Activated T-helper 1 cell treated with Interleukin-2 at 50 U/mL for 16 hours (primary cell): ENCODE measurements at places on chromosomes 3 and 15.

DNA sequence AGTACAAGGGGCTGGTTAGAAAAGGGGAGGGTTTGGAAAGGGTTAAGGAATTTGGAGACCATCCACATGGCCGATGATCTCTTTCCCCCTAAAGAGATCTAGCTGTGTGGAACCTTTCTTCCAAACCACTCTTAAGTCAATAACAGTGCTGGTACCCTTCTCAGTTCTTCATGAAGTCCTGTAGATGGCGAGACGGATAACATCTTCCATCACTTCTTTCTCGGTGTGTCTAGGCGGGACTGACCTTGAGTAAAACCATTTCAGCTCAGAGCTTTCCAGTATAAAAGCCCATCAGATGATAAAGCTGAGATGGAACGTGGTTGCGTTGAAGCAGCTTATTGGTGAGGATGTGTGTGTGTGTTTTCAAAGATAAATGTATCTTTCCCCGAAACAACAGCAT, 151.5 kb upstream of the BHLHE40 start:
- no peak for DNase-seq

GRCh38 chr3:35322070-35322469, 317.3 kb upstream of the ARPP21 start:
- no peak for DNase-seq

DNA sequence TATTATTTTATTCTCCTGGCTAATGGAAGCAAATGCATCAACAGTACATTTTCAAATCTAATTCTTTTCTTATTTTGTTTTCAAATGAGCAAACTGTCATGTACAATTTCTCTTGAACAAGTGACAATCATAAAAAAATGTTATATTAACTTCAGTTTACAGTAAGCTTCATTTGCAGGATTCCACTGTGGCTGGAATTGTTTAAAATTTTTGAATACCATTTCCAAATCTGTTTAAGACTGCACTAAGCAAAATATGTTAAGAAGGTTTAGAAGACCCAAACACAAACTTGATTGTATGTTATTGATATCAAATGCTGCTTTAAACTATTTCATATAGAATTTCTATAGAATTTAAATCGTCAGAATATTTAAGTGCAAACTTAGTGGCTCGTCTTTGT, 92.8 kb downstream of the ZNF280D start:
- no peak for DNase-seq

DNA sequence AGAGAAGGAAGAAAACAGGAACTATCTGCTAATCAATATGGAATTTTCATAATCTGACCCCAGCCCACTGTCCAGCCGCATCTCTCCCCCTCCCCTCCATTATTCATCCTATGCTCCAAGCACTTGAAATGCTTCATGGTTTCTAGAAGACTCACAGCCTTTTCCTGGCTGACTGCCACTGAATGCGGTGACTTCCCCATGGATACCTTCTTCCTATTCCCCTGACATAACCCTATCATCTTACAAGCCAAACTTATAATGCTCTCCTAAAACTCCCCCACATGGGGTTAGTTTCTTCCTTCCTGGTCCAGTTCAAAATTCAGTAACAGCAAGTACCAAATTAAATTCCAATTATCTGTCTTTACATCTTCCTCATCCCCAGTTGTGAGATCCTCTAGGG, 31.2 kb upstream of the PTX3 start:
- DNase-seq, result no peak

DNA sequence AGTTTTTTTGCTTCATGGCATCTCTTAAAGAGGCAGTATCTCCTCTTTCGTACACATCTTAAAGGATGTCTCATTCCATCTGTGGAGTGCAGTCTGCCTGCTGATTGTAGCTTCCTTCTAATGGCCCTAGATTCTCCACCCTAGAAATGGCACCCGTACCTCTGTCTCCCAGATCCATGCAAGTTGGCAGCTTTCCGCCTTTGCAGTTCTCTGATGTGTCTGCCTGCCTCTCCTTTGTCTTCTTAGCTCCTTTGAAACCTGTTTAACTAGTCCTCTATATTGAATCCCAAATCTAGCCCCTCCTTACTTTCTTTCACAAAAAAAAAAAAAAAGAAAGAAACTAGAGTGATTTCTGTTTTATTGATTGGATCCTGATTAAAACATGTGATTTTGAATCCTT, 1025.0 kb downstream of the ZPLD1 start:
- no peak for DNase-seq

DNA sequence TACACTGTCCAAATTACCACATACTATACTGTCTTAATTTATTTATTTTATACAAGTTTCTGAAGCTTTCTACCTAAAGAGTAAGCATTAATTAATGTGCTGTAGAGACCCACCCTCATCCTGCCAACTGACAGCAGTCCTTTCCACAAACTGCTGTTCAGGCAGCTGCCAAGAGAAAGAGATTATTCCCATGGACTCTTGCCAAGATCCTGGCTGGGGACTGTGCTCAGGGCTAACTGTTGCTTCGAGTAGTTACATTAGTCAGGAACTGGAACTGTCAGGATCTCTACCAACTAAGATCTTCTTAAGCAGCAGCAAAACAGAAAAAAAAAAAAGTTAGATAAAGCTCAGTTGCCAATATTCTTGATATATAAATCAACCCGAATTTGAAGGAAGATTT, 398.8 kb downstream of the MECOM start:
- no peak for DNase-seq

- no peak for DNase-seq
Observed at GRCh38 chr3:193132964-193133363, 108.1 kb upstream of the PLAAT1 start.

- no peak for DNase-seq
Observed at GRCh38 chr15:27826411-27826810, 272.7 kb downstream of the OCA2 start.

DNA sequence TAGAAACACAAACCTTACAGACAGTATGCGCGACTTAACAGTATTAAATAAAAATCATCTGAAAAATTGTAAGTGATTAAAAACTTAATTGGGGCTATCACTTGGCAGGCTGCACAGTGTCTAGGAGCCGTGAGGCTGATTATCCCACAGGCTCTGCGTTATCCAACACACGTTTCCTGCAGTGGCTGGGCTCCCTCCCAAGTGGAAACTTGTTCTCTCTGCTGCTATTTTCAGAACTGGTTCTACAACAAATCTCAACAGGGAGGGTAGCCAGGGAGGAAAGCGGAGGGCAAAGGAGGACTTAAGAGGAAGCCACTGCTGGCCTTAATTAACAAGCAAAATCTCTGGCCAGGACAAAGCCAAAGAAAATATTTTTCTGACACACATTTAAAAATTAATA, 555.2 kb downstream of the MAGI1 start:
- no peak for DNase-seq

- no peak for DNase-seq
Observed at GRCh38 chr3:10518506-10519150, 13.2 kb upstream of the ATP2B2 start.

DNA sequence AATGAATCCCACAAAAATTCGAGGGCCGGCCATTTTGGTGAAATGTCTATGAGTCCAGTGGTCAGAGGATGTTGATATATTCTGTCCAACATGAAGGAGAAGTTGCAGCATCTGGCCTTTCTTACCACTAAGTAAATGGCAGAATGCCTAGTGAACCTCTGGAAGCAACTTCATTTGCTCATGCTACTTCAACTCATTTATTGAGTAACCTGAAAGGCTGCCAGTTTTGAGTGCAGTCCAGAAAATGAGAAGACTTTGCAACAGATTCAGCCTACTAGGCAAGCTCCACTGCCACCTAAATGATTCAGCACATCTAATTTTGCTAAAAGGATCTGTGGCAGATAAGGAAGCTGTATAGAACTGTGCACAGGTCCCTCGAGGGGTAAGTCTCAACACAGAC, 265.0 kb downstream of the OPA1 start:
- DNase-seq, result no peak

DNA sequence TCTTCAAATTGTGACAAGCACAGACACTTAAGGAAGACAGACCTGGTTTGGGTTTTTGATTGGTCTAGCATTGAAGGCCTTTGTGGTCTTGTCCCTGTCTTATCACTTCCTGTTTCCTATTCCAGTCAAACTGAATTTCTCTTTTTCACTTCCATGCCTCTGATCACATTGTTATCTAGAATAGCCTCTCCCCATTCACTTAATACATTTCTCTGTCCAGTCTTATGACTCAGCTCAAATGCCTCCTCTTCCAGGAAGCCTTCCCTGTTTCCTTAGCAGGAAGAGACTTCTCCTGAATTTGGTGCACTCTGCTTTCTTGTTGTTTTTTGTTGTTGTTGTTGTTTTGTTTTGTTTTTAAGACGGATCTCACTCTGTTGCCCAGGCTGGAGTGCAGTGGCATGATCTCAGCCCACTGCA, 45.5 kb downstream of the LIMD1 start:
- no peak for DNase-seq

GRCh38 chr3:155032918-155033317, 47.2 kb upstream of the MME start:
- no peak for DNase-seq

DNA sequence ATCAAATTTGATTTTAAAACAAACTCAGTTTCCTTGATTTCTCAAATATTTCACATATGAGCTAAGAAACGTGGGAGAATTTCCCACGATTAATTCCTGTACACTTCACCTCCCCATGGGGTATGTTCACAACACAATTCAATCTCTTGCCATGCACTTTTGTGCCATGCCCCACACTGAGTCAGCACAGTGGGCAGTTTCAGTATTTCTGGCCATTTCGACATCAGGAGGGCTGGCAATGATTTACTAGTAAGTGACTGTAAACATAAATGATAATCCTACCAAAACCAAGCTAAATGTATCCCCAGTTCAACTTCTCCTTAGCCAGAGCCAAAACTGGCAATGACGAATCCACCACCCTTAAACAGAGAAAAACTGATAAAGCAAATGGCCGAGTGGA, 293.6 kb downstream of the FGF12 start:
- DNase-seq, result no peak

- DNase-seq, result no peak
Observed at GRCh38 chr3:25662736-25663320, 1.9 kb downstream of the TOP2B start.

DNA sequence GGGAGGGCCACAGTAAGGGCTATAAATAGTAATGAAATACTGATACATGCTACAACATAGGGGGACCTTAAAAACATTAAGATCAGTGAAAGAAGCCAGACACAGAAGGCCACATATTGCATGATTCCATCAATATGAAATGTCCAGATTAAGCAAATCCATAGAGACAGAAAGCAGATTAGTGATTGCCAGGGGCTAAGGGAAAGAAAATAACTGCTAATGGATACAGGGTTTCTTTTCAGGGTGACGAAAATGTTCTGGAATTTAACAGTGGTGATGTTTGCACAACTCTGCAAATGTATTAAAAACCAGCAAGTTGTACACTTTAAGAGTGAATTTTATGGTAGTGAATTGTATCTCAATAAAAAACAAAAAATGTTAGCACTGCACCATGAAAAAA, 37.0 kb downstream of the PIK3R4 start:
- no peak for DNase-seq

DNA sequence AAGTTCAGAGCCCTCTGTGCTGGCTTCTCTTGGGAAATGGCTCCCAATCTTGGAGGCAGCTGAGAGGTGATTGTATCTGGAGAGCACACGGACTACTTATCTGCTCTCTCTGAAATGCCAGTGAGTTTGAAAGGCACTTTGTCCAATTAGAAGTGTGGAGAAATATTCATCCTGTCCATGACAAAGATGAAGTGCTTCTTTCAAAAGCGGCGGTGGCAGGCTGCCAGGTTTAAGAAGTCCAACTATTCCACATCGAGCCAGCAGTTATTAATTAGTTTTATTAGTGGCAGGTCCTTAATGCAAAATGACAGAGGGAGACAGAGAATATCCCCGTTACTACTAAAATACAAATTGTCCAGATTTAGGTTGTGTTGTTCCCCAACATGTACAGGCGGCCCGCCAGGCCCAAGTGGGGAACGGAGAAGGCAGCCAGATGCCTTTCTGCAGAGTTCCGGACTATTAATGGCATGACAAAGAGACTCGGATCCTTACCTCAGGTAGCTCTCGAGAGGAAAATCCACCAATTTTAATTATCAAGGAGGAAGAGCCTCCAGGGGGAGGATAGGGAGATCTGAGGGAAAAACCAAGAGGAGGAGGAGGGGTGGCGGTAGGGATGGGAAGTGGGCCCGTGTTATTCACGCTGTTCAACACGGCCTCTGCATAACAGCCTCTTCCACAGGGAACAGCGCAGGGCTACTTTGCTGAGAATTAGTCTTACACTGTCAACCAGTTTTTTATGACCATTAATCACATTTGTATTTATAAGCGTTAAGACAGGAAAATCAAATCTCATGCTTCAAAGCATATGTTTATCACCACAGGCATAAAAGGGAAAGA, 42.0 kb downstream of the RORA start:
- no peak for DNase-seq

- DNase-seq, result no peak
Observed at GRCh38 chr3:23650371-23651140, 155.2 kb upstream of the UBE2E1 start.

DNA sequence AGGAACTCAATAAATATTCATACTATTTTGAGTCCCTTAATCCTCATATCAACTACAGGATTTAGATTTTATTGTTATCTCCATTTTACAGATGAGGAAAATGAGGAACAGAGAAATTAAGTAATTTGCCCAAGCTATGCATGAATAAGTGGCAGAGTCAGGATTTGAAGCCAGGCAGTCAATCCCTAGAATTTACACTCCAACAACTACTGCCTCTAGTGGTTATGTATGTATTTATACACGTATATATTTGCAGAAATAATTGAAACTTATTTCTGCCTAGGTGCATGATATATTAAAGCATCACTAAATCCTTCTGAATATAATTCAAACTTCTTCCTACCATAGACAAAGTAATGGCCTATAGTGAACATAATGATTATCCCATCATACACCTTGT, 137.4 kb downstream of the SERPINI1 start:
- DNase-seq, result no peak

- no peak for DNase-seq
Observed at GRCh38 chr3:5304789-5305683, 117.5 kb downstream of the EDEM1 start.
